CD4-positive, alpha-beta T cell treated with Interleukin-12 subunit alpha and Interleukin-12 subunit beta, for 1 hour (primary cell): ENCODE measurements at places on chromosomes 5 and 9.

- DNase-seq = no peak
These were observed 585.3 kb upstream of the KLF4 start for GRCh38 chr9:108074900-108075299.

GRCh38 chr5:89302102-89302891 is 419.3 kb upstream of the MEF2C start:
- DNase-seq = no peak

- no peak for DNase-seq
These were observed 64.1 kb downstream of the WDR41 start for GRCh38 chr5:77427998-77428397.

- DNase-seq = no peak
These were observed 1.1 kb downstream of the ARL10 start for GRCh38 chr5:176366232-176366894.

GRCh38 chr5:113340537-113340936 is 94.3 kb downstream of the TSSK1B start:
- no peak for DNase-seq

GRCh38 chr5:95760273-95761191 is 29.4 kb downstream of the RHOBTB3 start:
- peak; percentile 51 for DNase-seq

- no peak for DNase-seq
These were observed 795 bp downstream of the DAB2IP start for GRCh38 chr9:121652021-121652837.

DNA sequence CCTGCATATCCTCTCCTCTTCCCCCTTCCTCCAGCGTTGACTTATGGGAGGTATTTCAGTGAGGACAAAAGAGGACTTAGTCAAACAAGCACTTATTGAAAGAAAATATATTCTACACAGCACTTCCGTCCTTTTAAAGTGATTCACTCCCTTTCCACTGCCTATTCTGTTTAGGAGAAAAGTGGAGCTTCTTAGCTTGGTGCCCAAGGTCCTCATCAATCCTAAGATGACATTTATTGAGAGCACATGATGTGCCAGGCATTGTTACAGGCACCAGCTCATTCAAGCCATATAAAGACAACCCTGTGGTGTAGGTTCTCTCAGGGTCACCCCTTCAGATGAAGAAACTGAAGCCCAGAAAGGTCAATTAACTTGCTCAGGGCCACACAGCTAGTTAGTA is 95.9 kb downstream of the KCNIP1 start:
- no peak for DNase-seq

DNA sequence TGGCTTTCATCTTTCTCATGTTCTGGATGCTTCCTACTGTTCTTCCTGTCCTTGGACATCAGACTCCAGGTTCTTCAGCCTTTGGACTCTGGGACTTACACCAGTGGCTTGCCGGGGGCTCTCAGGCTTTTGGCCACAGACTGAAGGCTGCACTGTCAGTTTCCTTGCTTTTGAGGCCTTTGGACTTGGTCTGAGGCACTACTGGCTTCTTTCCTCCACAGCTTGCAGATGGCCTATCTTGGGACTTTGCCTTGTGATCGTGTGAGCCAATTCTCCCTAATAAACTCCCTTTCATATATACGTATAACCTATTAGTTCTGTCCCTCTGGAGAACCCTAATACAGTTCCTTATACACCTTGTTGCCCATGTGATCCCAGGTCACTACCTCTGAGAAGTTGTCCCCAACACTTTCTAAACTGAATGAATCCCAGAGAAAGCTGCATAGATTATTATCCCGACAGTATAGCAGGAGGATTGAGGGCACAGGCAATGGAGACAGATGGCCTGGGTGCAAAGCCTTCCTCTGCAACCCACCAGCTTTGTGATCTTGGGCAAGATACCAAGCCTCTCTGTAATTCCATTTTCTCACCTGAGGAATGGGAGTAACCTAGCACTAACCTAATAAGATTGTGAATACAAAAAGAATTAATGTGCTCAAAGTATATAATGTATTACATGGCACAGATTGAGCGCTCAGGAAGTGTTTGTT is 449.6 kb upstream of the BRINP1 start:
- DNase-seq = no peak

- DNase-seq = no peak
These were observed 418.6 kb downstream of the SLCO4C1 start for GRCh38 chr5:101877451-101877850.

GRCh38 chr5:153498516-153498915 is 8.0 kb downstream of the GRIA1 start:
- DNase-seq = no peak

- DNase-seq = no peak
These were observed 69.2 kb downstream of the STK32A start for GRCh38 chr5:147303976-147304375.

- DNase-seq = no peak
These were observed 177.4 kb downstream of the FER start for GRCh38 chr5:108925073-108925472.

GRCh38 chr9:135478191-135478590 is 1.4 kb upstream of the PPP1R26 start:
- DNase-seq = no peak
